ENCODE measurements at places on chromosomes 1 and 21.

DNA sequence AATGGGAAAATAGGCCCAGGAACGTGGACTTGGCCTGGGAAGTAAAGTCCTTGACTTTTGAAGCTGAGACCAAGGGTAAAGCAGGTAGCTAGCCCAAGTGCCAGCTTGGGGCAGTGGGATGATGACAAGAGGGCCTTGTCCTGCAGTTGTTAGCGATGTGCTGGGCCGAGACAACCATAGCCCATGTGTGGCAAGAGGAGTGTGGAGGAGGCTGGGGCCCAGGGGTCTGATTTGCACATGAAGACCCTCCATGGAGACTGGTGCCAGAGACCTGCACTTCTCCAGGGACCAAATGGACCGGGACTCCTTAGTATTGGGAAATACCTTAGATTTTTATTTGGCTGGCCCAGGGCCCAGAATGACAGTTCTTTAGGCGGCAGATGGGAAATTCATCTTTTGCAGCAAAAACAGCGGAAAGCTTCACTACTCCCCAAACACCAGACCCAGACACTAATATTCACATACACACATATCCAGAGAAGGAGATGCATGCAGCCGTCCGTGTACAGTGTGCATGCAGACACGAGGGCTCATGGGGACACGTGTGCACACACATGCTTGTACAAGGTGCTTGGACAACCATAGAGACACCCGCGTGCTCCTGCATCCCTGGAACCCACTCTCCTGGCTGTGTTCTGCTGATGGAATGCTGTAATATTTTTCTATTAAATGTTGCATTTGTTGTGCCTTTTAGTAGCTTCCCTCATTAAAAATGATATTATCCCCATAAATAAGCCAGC, 78.1 kb upstream of the CSF3R start:
- ATAC-seq: no peak

GRCh38 chr1:186022184-186022583, 288.0 kb downstream of the HMCN1 start:
- no peak for ATAC-seq

DNA sequence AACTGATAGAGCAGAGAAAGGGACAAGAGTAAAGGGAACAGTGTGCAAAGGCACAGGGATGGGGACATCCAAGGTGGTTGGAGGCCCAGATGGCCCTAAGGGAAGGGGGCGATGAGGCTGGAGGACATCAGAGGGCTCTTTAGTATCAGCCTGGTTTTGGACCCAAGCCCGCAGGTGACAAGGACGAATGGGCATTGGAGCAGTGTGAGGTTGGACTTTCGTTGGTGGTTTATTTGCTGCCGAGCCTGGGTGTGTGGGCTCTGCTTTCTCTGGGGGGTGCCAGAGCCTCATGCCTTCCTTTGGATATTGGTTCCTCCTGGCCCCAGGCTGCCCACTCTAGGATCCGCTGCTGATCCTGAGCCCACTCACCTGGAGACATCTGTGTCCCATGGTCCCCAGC, 12.1 kb downstream of the FOXO6 start:
- ATAC-seq: no peak

DNA sequence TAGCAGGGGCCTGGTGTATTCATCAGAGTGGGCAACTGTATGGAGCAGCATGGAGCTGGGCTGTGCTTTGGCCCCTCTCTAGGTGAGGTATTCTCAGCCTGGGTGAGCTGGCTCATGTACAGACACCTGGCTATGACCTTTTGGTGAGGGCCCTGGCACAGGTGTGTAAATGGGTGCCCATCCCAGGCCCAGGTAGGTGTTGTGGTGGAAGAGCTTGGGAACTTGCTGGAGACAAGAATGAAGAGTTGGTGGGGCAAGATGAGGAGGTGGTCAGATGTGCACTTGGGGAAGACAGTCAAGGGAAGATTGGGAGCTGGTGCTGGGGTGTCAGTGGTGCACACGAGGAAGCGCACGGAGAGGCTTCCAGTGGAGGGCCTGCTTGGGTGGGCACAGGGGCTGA, 95.5 kb downstream of the TRIM11 start:
- ATAC-seq: no peak

DNA sequence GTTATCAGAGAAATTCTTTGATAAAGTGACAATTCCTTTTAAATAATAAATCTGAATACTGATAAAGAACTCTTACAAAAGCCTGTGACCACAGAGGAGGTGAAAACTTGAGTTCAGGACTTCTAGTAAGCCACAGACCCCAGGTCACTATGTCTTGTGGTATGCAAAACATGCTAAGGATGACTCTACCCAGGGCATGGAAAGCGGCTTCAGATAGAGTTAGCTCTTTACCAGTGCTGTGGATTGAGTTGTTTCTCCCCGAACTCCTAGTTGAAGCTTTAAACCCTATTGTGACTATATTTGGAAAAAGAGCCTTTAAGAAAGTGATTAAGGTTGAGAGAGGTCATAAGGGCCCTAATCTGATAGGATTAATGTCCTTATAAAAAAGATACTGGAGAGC, 42.3 kb downstream of the HLX start:
- no peak for ATAC-seq

All from activated CD4-positive, CD25-positive, alpha-beta regulatory T cell treated with anti-CD3 and anti-CD28 coated beads, Interleukin-2, amount 50 U/mL, for 24 hours (primary cell).